ENCODE measurements at places on chromosomes 3 and 15.
A peak's percentile ranks its signal among the peaks of the same experiment; 100 is the strongest.

- no peak for DNase-seq
Measured at GRCh38 chr3:143024351-143024960, 23.1 kb downstream of the U2SURP start.

GRCh38 chr3:56610669-56611335, 53.8 kb downstream of the CCDC66 start:
- no peak for DNase-seq

DNA sequence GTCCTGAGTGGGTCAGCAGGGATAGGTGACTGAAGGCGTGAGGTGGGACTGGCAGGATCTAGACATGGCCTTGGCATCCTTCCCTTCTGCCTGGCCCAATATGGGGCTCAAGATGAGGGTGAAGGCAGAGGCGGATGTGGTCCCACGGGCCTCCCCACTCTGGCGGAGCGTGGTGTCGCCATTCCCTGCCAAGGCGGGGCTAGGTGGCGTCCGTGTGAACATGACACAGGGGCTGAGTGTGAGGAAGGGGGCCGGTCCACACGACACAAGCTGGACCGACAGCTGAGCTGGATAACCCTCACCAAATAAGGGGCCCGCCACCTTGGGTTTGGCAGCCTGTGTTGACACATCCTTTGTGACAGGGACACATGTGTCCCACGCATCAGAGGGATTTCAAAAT, 43.1 kb downstream of the ZNF710 start:
- DNase-seq, result no peak

GRCh38 chr3:17494117-17494809, 248.2 kb downstream of the TBC1D5 start:
- DNase-seq, result no peak

- no peak for DNase-seq
Measured at GRCh38 chr15:67303490-67304363, 49.1 kb downstream of the IQCH start.

- DNase-seq, result no peak
Measured at GRCh38 chr3:45381168-45381852, 7.1 kb upstream of the LARS2 start.

- no peak for DNase-seq
Measured at GRCh38 chr3:127097072-127097405, 95.9 kb upstream of the PRR23E start.

GRCh38 chr3:121231872-121232271, 313.9 kb downstream of the POLQ start:
- no peak for DNase-seq

DNA sequence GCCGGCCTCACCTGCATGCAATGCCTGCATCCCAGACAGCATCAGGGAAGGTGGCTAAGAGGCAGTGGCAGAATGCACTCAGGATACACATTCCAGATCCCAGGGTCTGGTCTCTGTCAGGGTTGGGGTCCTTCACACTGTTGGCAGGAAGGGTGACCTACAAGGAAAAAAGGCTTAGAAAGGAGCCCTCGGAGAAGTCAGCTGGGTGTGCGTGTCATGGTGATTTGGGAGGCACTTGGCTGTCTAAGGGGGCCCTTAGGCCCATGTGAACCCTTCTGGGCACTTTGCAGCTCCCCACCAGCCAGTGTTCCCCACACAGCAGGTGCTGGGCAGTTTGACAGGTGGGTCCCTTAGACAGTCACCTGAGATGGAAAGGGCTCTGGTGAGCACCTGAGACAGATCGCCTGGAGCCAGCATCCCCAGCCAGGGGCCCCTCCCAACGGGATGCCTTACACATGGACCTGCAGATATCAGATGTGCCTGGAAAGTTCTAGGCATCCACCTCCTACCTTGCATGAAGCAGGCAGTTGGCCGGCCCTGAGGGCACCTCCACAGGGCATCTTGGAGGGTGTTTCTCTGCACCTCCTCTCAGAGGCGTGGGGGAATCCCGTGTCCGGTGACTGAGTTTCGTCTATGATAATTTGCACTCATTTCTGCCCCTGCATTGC, 131.6 kb downstream of the LRRK1 start:
- DNase-seq, result no peak

- DNase-seq, result no peak
Measured at GRCh38 chr3:110816008-110816407, 255.6 kb upstream of the NECTIN3 start.

DNA sequence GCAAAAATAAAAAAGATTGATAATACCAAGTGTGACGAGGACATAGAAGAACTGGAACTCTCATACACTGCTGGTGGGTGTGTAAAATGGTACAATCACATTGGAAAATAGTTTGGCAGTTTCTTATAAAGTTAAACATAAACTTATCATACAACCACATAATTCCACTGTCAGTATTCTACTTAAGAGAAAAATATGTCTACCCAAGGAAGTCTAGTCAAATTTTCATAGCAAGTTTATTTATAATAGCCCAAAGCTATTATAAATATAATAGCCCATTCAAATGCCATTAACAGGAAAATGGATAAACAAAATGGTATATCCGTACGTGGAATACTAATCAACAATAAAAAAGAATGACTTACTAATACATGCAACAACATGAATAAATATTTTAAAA, 40.6 kb upstream of the BCL2A1 start:
- no peak for DNase-seq

DNA sequence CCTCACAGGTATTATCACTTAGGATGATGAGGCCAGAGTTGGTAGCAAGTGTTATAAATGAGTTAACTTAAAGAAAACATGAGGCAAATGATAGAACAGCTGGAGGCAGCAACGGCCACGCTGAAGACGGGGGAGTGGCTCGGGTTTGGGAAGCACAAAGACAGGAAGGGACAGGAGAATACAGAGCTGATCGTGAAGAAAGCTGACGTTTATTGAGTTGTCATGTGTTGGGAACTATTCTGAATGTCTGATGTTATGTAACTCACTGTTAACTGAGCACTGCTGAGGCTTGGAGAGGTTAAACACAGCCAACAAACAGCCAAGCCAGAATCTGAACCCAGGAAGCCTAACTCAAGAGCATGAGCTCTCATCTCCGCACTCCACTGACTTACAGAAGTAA, 42.3 kb downstream of the FGD5 start:
- no peak for DNase-seq

- no peak for DNase-seq
Measured at GRCh38 chr3:68172039-68172438, 517.6 kb upstream of the SUCLG2 start.

GRCh38 chr3:64108784-64109317, 85.6 kb upstream of the PSMD6 start:
- no peak for DNase-seq

- DNase-seq, result no peak
Measured at GRCh38 chr15:83174891-83175290, 32.7 kb downstream of the HDGFL3 start.

- DNase-seq, result no peak
Measured at GRCh38 chr3:179825527-179826246, 172.8 kb downstream of the USP13 start.

GRCh38 chr3:171649911-171650592, 160.2 kb downstream of the PLD1 start:
- DNase-seq, result no peak

DNA sequence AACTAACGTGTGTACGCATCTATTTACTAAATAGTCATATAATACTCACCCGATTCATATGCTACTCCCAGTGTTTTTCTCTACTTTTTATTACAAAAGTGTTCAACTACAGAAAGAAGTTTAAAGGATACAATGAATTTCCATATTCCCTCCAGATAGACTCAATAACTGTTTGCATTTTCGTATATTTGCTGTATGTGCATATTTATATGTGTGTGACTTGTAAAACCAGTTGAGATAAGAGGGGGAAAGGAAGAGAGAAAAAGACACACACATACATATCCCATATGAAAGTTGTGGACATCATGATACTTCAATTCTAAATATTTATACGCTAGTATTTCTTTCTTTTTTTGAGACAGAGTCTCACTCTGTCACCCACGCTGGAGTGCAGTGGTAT, 14.1 kb downstream of the LIPC start:
- no peak for DNase-seq

GRCh38 chr15:27826902-27827714, 272.0 kb downstream of the OCA2 start:
- DNase-seq, result no peak

DNA sequence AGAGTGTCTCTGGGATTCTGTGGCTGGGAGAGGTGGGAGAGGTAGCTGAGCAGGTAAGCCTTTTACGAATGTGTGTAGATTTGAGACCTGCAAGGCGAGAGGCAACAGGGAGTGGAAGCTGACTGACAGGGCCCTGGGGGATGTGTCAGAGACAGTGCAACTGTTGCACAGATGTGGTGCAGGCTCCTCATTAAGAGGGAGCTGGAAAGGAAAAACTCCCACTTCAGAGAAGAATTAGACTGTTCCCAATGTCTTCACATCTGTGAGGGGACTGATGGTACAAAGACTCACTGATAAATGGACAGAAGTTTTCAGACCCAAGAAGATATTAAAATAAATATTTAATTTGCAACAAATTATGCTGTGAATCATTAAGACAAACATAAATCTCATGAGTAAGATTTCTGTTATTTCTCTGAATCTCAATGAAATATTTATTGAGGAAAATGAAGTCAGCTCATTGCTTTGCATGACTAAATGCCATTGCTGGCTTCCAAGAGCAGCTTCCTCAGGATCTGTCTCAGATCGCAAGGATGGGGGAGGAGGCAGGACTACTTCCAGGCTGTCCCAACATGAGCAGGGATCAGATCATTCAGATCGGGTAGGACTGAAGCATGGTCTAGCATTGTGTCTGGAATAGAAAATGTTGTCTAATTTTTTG, 127.3 kb upstream of the ROPN1 start:
- DNase-seq, result no peak

GRCh38 chr3:112649478-112649735, 8.5 kb upstream of the CCDC80 start:
- DNase-seq, result no peak

- no peak for DNase-seq
Measured at GRCh38 chr3:99846477-99847160, 29.0 kb downstream of the CMSS1 start.

DNA sequence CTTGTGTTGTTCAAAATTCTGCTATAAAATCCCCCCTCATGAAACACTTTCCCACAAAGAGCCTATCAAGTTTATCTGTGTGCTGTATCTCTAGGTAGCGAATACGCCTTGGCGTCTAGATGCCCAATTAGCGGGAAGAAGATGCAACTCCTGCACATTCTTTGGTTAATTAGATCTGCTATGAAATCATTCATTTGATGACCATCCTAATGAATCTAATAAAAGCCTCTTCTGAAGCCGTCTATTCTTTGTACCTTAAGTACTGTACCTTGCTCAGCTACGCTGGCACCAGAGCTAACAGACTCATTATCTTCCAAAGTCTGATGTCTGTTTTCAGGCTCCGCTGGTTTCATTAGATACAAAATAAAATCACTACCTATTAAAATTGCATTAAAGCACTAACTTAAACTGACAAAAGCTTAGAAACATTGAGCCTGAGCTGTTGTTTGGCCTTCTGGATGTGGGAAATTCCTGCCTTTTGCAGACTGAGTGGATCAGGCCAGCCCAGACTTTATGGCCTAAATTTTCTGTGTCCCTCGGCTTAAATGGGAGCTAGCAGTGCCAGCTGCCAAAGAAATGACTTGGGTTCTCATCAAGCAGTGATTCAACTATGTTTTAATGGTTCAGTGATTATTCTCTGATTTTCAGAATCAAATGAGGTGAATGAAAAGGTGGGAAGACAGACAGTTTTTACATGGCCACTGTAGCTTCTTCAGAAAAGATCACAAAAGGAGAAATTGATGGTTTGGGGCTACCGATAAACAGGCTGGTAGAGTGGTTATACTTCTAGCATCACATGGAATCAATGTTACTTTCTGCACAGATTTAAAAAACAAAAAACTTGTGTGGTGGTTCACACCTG, 28.4 kb upstream of the CHST2 start:
- no peak for DNase-seq

DNA sequence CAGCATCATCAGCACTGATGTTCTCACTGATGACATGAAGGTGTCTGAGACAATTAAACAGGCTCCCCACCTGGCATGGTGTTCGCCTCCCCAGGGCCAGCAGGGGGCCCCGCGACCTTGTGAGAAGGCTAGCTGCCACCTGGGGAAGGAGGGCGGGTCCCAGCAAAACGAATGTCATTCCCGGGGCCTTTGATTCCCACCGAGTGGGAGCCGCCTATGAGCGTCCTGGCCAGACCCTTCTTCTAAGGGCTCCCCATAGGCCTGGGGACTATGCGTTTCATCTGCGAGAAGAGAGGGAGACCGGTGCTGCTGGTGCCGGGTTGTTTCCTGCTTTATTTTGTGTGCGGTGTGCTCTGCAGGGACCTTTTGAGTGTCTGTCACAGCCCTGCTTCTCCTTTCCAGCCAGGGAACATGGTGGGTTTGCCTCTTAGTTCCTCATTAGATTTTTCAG, 20.5 kb upstream of the MINDY4B start:
- DNase-seq, result peak; percentile 41

GRCh38 chr3:17261627-17262369, 377.0 kb downstream of the PLCL2 start:
- DNase-seq, result no peak

DNA sequence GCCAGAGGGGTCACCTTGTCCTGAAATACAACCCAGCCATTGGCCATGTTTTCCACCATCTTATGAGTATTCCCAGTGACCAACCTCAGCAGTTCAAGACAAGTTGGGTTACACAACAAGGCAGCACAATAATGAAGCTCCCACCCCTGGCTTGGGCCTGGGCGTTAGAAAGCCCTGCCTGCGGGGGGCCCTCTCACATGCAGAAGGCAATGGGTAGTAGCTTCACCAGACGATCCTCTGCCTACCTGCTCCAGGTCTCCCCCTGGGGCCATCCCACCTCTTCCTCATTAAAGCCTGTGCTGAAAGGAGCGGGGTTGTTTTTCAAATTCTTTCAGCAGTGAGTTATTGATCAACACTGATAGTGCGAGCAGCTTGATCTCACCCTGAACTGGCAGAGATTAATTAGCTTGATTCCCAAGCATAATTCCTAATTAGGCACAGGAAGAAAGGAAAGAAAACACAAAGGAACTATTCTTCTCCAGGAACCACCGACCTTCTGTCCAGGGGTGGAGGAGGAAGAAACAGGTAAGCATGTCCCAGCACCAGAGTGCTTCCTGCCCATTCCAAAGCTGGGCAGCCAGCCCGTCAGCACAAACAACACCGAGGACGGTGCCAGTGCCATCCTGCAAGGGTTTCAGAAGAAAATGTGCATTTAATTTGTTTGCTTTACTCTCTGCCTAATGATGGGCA, 79.7 kb upstream of the CGNL1 start:
- no peak for DNase-seq

- no peak for DNase-seq
Measured at GRCh38 chr3:195117978-195118581, 152.9 kb downstream of the XXYLT1 start.

DNA sequence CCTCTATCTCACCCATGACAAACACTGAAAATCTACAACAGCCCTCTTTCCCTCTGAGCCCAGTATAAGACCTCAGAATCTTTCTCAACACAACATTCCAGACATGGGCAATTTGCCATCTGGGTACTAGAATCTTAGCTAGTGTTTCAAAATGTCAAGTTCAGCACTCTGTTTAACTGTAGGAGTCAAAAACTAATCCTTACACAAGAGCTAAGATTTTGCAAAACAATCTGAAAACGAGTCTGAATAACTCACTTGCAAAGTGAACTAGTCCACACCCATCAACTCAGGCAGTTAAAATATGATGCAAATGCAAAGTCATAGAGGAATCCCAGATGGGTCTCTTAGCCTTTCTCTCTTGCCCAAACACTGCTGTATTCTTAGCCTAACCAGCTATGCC, 67.8 kb downstream of the GPR176 start:
- no peak for DNase-seq

GRCh38 chr3:37542772-37543449, 318.8 kb upstream of the CTDSPL start:
- no peak for DNase-seq

GRCh38 chr3:149673393-149673792, 15.6 kb upstream of the WWTR1 start:
- DNase-seq, result no peak
